Activated CD8-positive, alpha-beta T cell treated with anti-CD3 and anti-CD28 coated beads, Interleukin-2, amount 10 ng/mL, durations not matched to agents 7 days and 5 days (primary cell): ENCODE measurements at places on chromosomes 16 and 17. TPM values are rescaled to one million over a fixed set of nuclear protein-coding genes. Genes with fewer than 3 reads are reported as not detected.

DNA sequence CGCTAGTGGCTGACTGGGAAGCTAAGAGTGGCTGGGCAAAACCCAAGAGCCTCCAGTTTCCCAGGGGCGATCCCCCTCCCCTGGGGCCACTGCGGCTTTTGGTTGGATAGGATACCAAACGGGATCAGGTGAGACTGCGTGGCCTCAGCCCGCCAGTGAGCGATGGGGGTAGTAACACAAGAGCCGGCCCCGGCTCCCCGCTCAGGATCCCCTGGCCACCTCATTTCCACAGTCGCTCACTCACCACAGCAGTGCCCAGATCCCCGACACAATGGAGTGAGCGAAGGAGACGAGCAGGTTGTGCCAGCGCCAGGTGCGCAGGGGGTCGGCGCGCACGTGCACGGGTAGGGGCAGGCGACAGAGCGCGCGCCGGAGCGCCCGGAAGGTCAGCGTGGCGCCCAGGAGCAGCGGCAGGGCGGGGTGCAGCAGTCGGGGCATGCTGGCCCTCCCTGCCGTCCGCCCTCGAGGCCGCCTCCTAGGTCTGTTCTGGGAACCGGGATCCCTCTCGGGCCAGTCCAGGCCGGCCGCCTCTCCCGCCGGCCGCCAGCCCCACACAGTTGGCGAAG lies 290 bp downstream of the TLCD1 start:
- peak overlapping the region; percentile 86 for H3K4me3 ChIP-seq
- H3K36me3 ChIP-seq: peaks cover 50% of the 10 kb centered on the region
- H3K27me3 ChIP-seq: no peaks in the 10 kb centered on the region
- H3K4me1 ChIP-seq: peaks cover 72% of the 10 kb centered on the region
- H3K27ac ChIP-seq: peak overlapping the region; percentile 91
- no peak for DNase-seq

DNA sequence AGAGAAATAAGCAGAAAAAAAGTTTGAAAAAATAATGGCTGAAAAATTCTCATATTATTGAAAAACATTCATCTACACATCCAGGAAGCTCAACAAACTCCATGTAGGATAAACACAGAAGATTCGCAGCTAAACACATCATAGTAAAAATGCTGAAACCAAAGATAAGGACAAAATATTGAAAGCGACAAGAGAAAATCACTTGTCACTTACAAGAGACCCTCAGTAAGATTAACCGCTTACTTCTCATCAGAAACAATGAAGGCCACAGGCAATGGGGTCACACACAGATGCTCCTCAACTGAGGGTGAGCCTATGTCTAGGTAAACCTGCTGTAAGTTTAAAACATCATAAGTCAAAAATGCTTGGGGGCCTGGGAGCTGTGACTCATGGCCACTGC lies 38.1 kb upstream of the METRNL start:
- H3K27ac ChIP-seq: no peak overlapping the region
- no peak for DNase-seq
- no peak overlapping the region for H3K4me3 ChIP-seq

THOC6 gene
- 57.9 TPM for total RNA-seq

DNA sequence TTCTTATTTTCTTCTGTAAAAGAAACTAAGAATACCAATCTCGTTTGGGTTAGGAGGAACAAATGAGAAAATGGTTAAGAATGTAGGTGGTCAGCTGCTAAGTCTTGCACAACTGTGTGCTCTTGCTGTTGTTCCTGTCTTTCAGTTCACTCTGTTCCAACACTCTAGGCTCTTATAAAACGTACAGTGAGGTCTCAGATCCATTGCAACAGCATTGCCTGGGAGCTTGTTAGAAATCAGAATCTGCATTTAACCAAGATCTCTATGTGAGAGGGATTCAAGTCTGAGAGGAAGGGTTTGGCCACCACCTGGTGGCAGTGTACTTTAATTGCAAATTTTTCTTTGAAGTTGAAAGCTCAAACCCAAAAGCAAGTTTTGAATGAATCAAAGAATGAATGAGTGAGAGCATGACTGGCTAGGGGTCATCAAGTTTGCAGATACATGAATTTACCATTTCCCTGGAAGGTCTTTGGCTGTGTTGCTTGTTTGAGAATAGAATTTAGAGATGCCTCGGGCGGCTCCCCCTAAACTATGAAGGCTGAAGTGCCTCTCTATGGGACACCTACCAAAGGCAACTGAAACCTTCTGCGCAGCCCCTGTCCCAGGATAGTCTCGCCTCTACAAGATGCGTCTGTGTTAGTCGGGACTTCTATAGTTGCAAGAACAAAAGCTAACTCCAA lies 2.5 kb downstream of the ALOX15B start:
- no peak overlapping the region for H3K27ac ChIP-seq
- peaks cover 35% of the 10 kb centered on the region for H3K27me3 ChIP-seq
- H3K4me1 ChIP-seq: peaks cover 3% of the 10 kb centered on the region
- no peaks in the 10 kb centered on the region for H3K36me3 ChIP-seq
- peak; percentile 69 for DNase-seq

DNA sequence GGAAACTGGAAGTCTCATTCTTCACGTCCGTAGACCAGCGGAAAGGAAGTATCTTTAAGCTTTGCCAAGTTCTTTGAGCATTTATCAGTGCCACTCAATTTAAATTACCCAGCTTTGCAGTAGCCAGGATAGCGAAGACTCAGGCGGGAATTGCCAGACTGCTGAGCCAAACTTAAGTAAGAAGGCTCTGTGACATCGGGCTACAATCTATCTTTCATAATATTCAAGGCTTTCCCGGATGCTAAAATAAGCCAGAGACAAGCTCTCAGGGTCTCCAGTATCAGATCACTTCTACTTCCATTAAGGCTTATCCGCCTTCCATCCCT lies 436 bp upstream of the BRIP1 start:
- peak overlapping the region; percentile 96 for H3K27ac ChIP-seq
- H3K36me3 ChIP-seq: peaks cover 28% of the 10 kb centered on the region
- H3K4me3 ChIP-seq: peak overlapping the region; percentile 99

DNA sequence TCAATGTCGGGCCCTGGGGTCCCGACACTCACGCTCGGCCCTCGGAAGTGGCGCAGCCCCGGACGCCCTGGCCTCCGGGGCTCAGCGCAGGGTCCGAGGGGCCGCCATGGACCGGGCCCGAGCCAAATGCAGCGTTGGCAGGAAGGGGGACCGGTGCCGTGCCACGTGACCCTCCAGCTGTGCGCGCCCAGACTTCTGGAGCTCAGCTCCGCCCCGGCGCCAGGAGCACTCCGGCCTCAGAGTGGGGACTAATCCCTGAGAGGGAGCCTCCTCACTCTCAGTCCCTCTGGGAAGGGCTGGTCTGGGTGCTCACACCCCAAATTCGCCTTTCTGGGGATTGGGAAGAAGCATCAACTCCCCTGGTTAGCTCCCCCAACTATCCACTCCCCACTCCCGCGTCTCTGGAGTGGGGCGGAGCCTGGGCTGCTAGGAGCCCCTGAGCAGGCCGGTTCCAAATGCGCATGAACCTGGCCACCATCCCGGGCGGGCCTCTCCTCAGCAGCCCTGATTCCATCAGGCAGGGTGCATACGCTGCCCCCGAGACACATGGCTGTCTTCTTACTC lies at the start of gene B3GNT9:
B3GNT9 (minus strand) TSS at position 166 of the 564 bp plus-strand sequence. CDS start 513 bp downstream, outside the sequence.
- peak within 1 kb of the TSS; percentile 46 for H3K27ac ChIP-seq
- peaks cover 39% of the 10 kb centered on the region for H3K4me1 ChIP-seq
- H3K4me3 ChIP-seq: peak within 1 kb of the TSS; percentile 71
- peaks cover 38% of the 10 kb centered on the region for H3K36me3 ChIP-seq
- H3K27me3 ChIP-seq: peaks cover 3% of the 10 kb centered on the region

DNA sequence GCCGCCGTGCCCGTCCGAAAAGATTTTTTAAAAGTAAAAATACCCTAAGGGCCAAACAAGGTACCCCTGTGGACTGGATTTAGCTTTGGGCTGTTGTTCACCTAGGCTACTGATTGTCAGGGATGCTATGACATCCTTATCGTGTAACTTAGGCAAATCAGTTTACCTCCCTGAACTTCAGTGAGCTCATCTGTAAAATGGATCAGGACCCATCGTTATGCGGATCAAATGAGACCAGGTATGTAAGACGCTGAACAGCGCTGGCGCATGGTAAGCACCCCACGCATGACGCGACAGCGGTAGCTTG lies 658 bp upstream of the ZNF771 start:
- H3K4me1 ChIP-seq: peaks cover 25% of the 10 kb centered on the region
- H3K27me3 ChIP-seq: peaks cover 12% of the 10 kb centered on the region
- H3K27ac ChIP-seq: peak overlapping the region; percentile 91
- no peaks in the 10 kb centered on the region for H3K36me3 ChIP-seq

- H3K4me3 ChIP-seq: no peak overlapping the region
- DNase-seq: no peak
- no peaks in the 10 kb centered on the region for H3K27me3 ChIP-seq
- peaks cover 44% of the 10 kb centered on the region for H3K36me3 ChIP-seq
- peaks cover 28% of the 10 kb centered on the region for H3K4me1 ChIP-seq
- H3K27ac ChIP-seq: no peak overlapping the region
Observed at GRCh38 chr17:75839942-75840798, 4.0 kb downstream of the UNC13D start.

- peaks cover 38% of the 10 kb centered on the region for H3K27me3 ChIP-seq
- H3K4me1 ChIP-seq: peaks cover 10% of the 10 kb centered on the region
- H3K36me3 ChIP-seq: no peaks in the 10 kb centered on the region
- H3K27ac ChIP-seq: no peak overlapping the region
Observed at GRCh38 chr16:86563469-86564345, 2.9 kb upstream of the FOXC2 start.

SOST gene
- total RNA-seq: not detected
